ENCODE measurements at places on chromosomes 12 and 14.

GRCh38 chr12:27176765-27177164 is 67.3 kb upstream of the STK38L start:
- DNase-seq = peak; percentile 66

DNA sequence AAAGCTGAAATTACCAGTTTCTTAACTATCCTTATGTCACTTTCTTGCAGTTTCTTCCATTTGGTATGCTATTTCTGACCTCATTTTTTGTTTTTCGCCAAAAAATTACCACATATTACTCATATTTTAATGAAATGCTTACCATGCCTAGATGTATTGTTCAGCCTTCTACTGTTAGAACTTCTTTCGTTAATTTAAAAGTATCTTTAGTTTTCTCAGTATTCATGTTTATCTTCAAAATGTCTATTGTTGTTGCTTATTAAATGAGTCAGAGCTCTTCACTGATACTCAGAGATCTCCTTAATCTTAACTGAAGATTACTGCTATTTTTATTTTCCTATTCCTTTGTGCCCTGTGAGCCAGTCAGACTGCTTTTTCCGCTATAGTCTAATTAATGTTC is 20.5 kb downstream of the RAP1B start:
- DNase-seq = no peak

- no peak for DNase-seq
Measured at GRCh38 chr14:92658684-92659083, 89.7 kb downstream of the LGMN start.

DNA sequence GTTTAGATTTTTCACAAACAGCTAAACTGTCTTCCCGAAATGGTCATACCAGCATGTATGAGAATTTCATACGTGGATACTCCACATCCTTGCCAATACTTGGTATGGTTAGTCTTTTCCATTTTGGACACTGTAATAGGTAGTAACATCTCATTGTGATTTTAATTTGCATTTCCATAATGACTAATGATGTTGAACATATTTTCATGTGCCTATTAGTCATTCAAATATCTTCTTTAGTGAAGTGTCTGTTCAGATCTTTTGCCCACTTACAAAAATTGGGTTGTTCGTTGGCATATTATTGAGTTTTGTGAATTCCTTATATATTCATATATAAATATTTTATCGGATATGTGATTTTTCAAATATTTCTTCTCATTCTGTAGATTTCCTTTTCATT is 78.0 kb upstream of the GNG2 start:
- DNase-seq = no peak

GRCh38 chr12:69129564-69129963 is 109.8 kb upstream of the CPSF6 start:
- peak; percentile 38 for DNase-seq

GRCh38 chr12:21521541-21521940 is 4.6 kb upstream of the SPX start:
- DNase-seq = no peak

GRCh38 chr14:29037411-29037810 is 270.8 kb downstream of the FOXG1 start:
- peak; percentile 2 for DNase-seq

GRCh38 chr12:97805146-97805545 is 342.5 kb downstream of the RMST start:
- DNase-seq = no peak

- no peak for DNase-seq
Measured at GRCh38 chr14:88750945-88751344, 41.8 kb downstream of the EML5 start.

DNA sequence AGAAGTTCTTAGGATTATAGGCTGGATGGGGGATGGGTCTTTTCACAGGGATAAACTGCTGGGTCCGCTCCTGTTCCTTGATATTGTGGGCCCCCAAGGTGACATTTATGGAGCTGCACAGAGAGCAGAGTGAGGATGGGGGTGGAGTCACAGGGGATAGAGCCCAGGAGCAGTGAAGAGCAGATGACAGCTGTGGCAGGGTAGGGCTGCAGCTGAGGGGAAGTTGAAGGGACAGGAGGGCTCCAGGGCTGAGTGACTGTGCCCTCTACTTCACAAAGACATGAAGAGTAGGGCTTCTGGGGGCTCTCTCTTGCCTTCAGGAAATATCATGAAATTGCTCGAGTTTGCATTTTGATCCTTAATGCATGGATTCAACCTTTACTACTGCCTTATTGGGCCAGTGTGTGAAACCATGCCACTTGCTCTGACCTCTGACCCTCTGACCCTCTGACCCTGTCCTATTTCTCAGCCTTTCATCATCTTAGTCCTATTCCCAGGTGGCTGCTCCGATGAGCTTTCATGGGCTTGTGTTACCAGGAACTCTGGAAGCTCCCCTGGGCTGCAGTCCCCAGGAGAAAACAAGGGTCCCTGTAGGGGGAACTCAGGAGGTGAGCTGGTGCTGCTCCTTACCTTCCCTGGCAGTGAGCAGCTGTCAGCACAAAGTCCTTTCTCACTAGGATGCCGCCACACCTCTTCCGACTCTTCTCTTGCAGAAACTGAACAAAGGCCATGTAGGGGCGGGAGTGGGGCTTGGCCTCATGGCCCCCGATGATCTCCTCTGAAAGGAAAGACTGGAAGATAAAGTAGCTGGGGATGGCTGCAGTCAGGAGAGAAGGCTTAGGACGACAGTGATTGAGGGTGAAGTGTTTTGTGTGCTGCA is 1.6 kb downstream of the GZMH start:
- no peak for DNase-seq

GRCh38 chr12:71536939-71537622 is 97.5 kb downstream of the LGR5 start:
- no peak for DNase-seq

- peak; percentile 90 for DNase-seq
Measured at GRCh38 chr14:68952531-68953195, 26.4 kb downstream of the ACTN1 start.

DNA sequence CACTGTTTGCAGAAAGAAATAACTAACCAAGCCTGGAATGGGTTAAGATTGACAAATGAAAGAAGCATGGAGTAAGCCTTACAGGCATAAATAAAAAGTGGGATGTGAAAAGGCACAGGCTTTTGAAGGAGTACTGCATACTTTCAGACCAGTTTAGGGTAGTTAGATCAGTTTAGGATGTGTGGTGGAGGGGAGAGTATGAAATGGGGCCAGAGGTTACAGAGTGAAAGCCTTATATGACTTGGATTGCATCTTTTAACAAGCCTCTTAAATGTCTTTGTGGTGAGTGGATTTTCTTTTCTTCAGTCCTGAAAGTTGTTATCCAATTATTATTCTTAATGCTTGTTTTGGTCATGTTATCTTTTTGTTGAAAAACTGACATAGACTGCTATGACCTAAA is 52.2 kb upstream of the TRHDE start:
- no peak for DNase-seq

GRCh38 chr12:121892673-121893561 is 4.3 kb downstream of the PSMD9 start:
- DNase-seq = no peak

DNA sequence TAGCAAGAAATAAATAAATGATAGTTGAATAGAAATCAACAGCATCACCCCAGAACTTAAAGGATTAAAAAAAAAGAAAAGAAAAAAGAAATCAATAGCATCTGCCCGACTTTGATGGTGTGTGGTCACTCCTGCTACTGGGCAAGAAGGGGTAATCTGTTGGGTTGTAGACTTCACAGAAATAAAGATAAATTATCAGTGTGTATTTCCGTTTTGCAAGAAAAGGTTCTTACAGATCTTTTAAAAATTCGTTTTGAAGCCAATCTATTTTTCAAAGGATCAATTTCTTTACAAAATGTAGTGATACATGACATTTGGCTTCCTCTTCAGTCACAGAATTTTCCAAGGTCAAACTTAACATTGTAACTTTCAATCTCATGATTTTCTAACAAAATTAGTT is 448.9 kb upstream of the FAR2 start:
- no peak for DNase-seq

DNA sequence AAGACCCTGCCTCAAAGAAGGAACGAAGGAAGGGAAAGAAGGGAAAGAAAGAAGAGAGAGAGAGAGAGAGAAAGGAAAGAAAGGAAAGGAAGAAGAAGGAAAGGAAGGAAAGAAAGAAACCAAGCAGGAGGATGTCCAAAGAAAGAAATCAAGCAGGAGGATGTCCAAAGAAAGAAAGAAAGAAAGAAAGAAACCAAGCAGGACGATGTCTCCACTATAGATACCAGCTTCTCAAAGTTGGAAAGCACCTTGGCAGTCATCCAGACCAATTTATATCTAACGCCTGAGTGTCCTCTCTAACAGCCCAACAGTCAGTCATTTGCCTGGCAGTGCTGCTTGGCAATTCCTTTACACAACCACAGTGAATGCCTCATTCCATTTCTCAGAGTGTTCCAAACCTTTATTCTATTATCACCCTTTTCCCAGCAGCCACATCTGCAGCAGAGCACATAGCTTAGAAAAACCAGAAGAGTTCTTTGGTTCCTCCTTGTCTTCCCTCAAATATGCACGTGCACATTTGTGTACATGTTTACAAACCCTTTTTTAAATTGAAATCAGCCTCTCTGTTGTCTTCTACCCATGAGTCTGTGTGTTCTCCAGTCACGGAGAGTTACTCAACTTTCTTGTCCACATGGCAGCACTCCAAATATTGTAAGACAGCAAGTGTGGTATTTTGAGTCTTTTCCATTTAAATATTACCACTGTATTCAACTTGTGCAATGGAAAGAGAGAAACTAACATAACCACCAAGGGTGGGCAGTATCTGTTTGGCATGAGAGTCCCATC is 138.4 kb downstream of the STXBP6 start:
- peak; percentile 73 for DNase-seq

DNA sequence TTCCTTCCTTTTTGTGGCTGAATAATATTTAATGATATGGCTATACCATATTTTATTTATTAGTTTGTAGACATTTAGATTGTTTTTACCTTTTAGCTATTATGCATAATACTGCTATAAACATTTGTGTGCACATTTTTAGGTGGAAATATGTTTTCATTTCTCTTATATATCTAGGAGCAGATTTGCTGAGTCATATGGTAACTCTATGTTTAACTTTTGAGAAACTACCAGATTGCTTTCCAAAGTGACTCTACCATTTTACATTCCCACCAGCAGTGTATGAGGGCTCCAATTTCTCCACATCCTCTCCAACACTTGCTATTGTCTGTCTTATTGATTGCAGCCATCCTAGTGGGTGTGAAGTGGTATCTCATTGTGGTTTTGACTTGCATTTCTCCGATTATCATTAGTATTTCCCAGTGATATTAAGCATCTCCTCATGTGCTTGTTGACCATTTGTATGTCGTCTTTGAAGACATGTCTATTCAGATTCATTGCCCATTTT is 160.2 kb downstream of the KICS2 start:
- DNase-seq = no peak

DNA sequence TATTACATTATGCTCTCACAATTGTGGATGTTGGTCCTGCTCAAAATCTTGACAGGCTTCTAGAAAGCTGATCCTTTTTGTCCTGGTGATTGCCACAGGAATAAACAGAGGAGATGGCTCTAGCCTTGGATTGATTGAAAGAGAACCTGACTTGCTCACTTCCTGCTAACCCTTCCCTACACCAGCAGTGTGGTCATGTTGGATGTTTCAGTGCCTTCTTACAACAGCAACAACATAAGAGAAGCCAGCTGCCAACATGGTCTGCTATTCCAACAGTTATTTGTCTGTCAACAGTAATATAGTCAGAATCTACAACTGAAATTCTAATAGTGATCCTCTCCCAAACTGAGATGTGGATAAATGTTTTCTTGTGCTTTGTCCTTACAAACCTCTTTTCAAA is 311.6 kb upstream of the DIO2 start:
- DNase-seq = peak; percentile 14

DNA sequence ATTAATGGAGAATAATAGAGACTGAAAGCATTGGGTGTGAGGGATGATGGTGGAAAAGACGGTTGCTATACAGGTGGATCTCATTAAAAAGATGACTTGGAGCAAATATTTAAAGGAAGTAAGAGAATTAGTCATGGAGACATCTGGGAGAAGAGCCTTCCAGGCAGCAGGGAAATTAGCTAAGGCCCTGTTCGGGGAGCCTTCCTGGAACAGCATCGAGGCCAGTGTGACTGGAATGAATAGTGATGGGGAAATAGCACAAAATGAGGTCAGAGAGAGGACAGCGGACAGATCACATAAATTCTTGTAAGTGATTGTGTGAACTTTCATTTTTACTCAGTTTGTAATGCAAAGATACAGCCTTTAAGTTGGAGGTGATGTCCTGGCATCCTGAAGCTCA is 842.3 kb downstream of the SLC6A15 start:
- peak; percentile 85 for DNase-seq

GRCh38 chr12:79690142-79690637 is 574 bp downstream of the PAWR start:
- DNase-seq = peak; percentile 61

DNA sequence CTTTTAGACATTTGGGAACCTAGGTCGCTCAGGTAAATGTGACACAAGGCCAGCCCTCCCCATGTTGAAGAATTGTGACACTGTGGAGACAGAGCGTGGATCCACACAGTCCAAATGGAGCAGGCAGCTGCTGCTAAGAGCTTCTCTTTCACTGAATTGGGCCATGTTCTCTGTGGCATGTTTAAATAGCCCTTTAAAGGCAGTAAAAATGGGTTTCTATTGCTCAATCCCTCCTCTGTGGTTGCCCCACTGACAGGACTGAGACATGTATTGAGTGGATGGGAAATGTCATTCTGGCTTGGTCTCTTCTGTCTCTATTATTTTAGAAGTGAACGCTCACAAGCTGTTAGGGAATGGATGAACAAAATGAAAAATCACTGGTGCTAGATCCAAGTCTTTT is 84.0 kb upstream of the PRICKLE1 start:
- DNase-seq = no peak

- no peak for DNase-seq
Measured at GRCh38 chr14:37669242-37669641, 73.8 kb downstream of the TTC6 start.

- DNase-seq = no peak
Measured at GRCh38 chr12:117101953-117102799, 3.0 kb upstream of the TESC start.

DNA sequence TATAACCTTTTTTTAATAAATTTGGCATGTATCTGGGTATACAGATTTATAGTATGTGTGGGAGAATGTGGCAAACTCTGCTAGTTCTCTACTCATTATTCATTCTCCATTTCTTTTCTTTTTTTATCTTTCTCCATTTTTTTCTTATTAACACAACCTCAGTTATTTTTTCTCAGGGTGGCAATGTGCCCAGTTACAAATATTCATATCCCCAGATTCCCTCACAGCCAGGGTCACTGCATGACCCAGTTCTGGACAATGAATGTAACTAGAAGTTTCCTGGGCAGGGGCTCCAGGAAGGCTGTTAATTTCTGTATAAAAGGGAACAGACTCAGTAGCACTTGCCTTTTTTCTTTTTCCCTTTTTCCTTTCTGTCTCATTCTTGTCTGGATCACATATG is 95.6 kb downstream of the VCPKMT start:
- no peak for DNase-seq
